ENCODE measurements at places on chromosomes 5 and 9.

DNA sequence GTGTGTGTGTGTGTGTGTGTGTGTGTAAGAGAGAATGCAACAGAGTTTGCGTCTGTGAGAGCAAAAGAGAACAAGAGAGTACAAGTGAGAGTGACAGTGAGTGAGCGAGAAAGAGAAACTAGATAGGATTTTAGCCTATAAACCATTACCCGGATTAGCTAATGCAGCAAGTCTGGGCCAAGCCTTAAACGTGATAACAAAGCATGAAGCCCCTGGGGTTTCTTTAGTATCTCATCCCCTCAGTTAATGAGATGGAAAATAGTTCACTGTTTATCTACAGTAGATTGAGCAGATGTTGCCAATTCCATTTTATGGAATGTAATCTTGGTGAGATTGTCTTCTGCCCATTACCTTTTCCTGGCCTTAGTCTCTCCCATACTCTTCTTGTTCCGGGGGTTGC lies 114.5 kb downstream of the MAT2B start:
- no peak for DNase-seq

DNA sequence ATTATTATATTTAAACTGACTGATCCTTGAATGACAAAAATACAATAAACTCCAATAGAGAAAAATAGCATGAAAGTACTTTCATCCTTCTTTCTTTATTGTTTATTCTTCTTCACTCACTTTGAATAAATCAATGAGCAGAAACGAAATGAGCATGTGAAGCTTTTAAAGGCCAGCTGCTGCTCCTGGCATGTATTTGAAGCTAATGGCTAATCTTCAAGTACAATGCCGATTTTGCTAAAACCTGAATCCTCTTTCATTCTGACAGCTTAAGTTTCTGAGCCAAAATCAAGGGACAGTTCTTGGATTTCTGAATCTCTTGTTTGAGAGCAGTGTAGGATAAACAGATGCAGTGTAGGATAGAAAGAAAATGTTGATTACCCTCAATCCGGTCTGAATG lies 237.3 kb downstream of the CDH10 start:
- no peak for DNase-seq

GRCh38 chr9:26142631-26143030 lies 464.4 kb upstream of the TUSC1 start:
- DNase-seq: no peak

GRCh38 chr5:36607114-36607571 lies 737 bp downstream of the SLC1A3 start:
- DNase-seq: no peak

DNA sequence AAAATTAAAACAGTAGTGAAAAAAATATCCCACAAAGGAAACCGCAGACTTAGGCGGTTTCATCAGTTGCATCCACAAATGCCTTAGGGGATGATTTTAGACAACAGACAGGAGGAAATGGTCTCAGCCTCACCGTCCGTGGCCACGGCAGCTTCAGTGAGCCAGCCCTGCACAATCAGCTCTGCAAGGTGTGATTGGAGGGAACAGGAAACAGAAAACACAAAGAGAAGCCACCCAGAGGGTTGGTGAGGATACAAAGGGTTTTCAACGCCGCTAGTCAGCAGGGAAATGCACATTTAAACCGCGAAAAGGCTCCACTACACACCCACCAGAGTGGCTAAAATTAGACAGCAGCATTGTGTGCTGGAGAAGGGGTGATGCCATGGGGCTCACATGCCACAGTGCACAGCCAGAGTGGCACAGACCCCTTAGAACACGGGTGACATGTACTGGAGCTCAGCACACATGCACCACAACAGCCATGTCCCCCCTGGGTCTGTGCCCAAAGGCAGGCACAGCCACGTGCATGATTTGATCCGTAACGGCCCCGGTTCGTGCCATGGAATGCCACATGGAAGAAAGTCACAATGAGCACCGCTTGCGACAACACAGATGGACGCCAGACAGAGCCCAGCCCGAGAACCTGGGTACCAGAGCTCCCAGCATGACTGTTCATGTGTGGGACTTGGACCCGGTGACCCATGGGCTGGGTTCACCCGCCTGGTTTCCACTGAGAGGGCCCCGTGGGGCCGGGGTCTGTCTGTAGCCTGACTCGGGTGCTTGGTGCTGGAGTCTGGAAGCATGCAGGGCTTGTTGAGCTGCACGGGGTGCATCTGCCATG lies 18.3 kb upstream of the TERT start:
- DNase-seq: no peak

DNA sequence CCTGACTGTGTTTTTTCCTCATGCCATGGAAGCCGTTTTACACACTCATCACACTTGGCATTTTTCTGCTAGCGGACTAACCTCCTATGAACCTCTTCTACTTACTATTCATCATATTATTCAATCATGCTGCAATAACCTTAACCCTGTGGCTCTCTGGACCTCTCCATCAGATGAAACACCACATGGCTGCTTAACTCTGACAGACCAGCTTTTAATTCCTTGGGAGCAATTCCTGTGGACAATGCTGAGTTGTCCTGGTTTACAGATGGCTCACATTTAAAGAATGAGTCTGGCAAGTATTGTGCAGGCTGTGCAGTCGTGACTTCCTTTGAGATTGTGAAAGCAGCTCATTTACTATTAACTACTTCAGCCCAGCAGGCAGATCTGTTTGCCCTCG lies 9.0 kb downstream of the OR1J1 start:
- no peak for DNase-seq

- no peak for DNase-seq
Measured at GRCh38 chr9:94108584-94108983, 24.3 kb downstream of the PTPDC1 start.

- DNase-seq: peak; percentile 3
Measured at GRCh38 chr5:170533383-170533782, 29.6 kb downstream of the KCNIP1 start.

- DNase-seq: no peak
Measured at GRCh38 chr5:5304361-5305020, 118.0 kb upstream of the ICE1 start.

- no peak for DNase-seq
Measured at GRCh38 chr9:33748633-33749304, 46.6 kb upstream of the PRSS3 start.

DNA sequence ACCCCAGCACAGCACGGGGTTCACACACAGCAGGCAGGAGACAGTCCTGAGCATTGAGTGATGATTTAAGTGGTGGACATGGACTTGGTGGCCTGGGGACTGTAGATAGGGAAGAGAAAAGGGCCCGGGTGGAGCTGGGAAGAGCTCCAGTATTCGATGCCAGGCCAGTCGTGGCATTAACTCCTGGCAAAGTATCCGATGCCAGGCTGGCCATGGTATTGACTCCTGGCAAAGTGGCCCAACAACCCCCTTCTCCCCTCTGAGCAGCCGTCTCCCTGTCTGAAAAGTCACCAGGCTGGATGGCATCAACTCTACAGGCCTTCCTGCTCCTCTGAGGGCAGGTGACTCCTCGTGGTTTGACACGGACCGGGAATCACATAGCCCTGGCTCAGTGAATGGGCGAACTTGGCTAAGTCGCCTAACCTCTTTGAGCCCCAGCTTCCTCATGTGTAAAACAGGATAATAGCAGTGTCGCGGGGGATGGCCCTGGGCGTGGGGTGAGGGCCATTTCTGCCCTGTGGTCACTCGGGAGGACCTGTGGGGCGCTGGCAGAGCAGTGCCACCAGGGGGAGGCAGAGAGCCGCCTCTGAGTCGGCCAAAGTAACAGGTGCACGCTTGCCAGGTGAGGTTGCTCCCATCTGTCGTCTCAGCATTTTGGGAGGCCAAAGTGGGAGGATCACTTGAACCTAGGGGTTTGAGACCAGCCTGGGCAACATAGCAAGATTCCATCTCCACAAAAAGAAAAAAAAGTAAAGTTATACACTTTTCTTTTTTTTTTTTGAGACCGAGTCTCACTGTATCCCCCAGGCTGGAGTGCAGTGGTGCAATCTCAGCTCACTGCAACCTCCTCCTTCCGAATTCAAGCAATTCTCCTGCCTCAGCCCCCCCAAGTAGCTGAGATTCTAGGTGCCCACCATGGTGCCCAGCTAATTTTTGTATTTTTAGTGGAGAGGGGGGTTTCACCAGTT lies 5.7 kb upstream of the SEC16A start:
- peak; percentile 90 for DNase-seq

DNA sequence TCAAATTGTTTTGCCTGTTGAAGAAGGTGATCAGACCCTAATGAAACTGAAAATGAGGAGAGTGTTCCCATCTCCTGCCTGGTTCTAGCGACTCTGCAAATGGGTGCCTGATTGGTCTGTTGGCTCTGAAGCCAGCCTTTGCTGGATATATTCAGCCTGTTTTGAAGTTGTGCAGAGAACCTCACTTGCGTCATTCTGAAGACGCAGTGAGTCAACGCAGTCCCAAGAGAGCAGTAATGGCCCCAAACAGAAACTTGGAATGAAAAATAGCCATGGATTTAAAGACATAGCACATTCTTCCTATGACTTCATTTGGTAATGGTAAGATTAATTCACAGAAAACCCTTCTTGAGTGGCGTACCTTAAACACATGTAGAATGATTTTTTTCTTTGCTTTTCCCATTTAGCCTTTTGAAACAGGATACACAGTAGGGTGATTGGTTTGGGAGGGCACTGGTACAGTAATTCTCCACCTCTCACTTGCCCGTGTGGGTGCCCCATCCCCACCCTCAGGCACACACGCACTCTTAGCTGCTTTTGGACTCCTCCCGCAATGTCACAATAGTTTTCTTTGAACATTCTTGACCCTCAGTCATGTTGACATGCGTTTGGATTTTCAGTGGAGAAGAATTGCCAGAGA lies 54.1 kb upstream of the ABL1 start:
- DNase-seq: no peak

- no peak for DNase-seq
Measured at GRCh38 chr9:133664173-133665050, 28.2 kb downstream of the DBH start.

DNA sequence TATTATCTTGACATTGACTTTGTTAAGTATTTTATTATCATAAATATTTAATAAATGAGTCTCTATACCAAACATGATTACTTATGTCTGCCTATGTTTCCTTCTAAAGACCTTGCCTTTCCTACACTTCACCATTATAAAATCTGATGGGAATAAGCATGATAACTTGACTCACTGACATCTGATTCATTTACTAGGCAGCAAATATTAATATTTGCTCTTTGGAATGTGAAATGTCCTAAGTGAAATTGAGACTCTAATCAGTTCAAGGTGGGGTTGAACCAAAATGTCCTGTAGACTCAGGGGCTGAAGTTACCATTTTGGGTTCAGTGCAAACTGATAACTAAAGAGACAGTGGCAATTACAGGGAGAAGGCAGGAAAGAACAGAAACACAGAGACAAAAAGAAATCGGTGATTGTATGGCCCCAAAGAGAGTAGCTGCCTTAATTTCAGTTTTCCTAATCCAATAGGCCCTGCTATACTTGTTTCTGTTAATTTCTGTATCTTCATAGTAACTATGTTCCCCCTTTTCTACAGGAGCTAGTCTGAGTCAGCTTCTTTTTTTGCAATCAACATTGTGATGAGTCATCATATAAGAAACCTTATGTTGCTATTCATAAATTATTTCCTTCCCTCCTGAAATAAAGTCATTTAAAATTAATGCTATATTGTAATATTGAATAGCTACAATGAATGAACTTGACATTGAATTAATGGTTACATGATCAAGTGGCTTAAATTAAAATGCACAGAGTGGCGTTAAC lies 296.8 kb downstream of the PDE4D start:
- DNase-seq: no peak

DNA sequence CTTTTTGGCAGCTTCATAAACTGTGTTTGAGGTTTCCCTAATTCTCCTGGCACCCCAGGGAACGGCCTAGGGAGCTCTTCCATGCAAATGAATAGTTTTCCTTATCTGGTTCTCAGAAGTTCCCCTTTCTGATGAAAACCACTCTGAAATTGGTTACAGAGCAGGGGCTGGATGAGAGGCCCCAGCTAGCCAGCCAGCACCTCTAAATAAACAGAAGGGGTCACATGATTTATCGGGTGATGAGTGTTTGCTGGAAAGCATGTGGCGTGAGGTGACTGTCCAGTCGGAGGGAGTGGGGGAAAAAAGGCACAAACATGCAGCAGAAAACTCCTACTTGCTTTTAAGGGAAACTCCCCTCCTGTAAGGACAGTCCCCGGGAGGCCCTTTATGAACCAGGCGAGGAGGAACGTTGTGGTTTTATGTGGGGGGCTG lies 261.2 kb upstream of the ANKRD55 start:
- DNase-seq: no peak

DNA sequence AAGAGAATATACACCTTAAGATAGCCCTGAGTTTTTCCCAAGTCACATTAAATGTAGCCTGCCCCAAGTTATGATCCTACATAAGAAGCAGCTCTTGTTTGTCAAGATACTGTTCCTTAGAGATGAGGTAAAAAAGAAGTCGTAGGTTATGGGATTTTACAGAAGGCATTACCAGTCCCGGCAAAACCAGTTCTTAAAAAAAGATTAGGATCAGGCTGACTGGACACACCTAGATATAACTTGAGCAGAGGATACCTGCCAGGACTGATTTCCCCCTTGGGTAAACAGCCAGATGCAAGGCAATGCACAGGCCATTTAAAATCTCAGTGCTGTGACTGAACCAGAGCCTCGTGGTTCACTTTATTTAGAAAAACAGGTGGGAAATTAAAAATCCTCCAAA lies 14.1 kb upstream of the SEMA5A start:
- DNase-seq: no peak

GRCh38 chr5:10567121-10567591 lies 3.3 kb downstream of the ANKRD33B start:
- DNase-seq: peak; percentile 56

- peak; percentile 80 for DNase-seq
Measured at GRCh38 chr5:88889189-88890069, 6.4 kb upstream of the MEF2C start.

DNA sequence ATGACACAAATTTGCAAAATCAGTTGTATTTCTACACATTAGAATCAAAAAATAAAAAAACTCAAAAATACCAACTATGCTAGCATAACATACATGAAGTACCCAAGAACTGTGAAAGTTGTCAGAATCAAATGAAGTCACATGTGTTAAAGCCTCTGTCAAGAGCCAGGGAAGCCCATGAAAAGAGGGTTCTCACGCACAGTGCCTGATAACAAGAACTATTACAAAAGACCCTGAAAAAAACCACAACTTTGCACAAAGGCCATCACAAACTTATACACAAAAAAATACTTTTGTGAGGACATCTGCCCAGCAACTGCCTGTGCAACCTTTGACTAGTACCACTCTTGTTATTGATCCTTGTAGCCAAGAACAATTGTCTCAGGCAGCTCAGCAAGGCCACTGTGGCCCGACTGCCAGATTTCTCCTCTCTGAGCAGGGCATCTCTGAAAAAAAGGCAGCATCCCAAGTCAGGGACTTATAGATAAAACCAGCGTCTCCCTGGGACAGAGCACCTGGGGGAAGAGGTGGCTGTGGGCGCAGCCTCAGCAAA lies 28.9 kb upstream of the HNRNPA0 start:
- DNase-seq: no peak

GRCh38 chr5:89265511-89266179 lies 382.7 kb upstream of the MEF2C start:
- DNase-seq: no peak

Data from cardiac septum (tissue), 1 donor.